ENCODE measurements at places on chromosomes 5 and 9.

DNA sequence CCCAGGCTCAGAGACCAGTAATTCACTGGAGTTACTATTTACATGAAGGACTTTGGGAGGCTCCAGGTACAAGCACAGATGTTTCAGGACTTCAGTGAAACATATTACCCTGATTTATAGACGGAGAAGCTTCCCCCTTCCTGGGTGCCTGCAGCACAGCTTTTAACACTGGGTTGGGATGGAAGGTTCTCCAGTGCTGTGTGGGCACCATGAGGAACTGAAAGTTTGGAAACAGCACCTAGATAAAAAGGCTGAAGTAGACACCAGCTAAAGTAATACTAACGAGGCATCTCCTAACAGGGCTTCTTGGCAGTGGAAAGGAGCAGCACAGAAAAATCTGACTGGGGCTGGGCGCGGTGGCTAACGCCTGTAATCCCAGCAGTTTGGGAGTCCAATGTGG lies 70.7 kb downstream of the GCNT1 start:
- no peak for DNase-seq

DNA sequence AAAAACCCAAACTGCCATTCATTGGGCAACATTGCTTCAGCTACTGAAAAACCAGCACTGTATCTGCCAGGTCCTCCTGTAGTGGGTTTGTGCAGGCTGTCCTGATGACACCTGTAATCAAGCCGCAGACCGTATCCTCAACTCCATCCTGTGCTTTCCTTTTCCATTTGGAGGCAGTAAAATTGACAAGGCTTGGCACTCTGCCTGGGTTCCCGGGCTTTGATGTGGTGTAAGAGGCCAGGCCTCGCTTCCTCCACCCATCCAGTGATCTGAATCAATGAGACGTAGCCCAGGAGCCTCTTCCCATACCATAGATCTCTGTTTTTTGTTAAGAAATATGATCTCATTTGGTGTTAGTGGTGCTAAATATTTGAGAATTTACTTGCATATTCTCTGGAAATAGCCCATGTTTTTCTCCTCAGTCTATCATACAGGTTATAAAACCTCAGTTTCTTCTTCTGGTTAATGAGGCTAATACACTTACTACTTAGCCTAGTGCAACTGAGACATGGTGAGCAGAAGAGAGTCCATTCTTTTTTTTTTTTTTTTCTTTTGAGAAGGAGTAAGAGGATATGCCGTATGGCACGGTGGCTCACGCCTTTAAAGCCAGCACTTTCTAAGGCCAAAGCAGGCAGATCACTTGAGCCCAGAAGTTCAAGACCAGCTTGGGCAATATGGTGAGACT lies 34.8 kb downstream of the LSM11 start:
- DNase-seq: peak; percentile 13

GRCh38 chr9:9004810-9005209 lies 1205.2 kb upstream of the DMAC1 start:
- no peak for DNase-seq

DNA sequence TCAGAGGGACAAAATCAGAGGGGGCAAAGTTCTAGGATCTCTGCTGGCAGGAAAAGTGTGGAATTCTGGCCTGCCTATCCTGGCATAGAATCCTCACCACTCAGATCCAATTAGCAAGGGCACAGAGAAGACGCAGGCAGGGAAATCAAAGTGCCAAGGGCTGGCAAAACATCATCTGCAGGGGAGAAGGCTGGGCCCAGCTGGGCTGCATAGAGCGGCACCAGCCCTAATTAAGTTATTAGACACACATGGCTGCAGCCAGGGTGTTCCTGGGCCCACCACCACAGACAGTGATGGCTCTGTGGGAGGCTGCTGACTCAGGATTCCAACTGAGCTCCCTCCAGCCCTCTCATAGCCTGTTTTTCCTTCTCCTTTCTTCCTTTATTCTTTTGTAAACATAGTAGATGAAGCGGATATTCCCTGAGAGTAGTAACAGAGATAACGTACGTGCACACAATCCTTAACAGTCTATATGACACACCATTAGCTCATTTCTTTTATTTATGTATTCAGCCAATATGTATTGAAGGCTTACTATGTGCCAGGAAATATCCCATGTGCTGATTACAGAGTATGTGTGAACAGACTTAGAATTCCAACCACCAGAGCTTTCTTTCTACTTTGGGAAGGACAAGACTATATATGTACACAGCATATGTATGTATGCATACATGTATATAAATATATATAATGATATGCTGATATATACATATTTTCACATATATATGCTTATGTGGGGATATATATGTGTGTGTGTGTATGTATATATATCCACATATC lies 236.1 kb downstream of the ASTN2 start:
- DNase-seq: no peak

All from hematopoietic multipotent progenitor cell treated with erythropoietin and hydrocortisone succinate and interleukin-3 and kit ligand, for 6 days (in vitro differentiated cells).